ENCODE measurements at places on chromosomes 5 and 9.

DNA sequence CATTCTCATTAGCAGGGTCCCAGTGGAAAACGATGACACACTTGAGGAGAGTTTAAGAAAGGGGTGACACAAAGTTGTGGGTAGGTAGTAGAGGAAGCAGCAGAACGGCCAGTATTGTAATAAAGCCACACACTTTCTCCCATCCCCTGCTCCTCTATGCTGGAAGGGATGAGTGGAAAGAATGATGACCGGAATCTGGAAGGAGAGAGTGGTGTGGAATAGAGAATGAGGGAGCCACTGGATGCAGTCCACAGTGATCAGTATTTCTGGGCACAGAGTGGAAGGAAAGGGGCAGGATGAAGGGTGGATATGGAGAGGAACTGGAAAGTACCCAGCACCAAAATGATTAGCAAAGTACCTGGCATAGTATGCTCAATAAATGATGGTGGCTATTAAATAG is 133.8 kb upstream of the DAB2 start:
- DNase-seq: no peak

DNA sequence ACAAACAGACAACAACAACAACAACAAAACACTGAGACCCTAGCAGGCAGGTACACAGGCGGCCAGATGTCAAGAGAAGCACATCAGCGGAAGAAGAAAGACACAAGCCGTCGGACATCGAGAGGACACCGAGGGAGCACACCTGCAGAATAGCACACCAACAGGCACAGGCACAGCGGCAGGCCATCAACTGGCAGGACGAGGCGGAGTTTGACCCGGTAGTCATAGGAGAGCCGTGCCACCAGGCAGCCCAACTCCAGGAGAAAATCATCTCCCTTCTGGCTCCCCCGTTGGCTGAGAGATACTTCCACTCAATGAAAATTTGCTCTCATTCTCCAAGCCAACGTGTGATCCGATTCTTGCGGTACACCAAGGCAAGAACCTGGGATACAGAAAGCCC is 352.1 kb upstream of the IZUMO3 start:
- DNase-seq: no peak

DNA sequence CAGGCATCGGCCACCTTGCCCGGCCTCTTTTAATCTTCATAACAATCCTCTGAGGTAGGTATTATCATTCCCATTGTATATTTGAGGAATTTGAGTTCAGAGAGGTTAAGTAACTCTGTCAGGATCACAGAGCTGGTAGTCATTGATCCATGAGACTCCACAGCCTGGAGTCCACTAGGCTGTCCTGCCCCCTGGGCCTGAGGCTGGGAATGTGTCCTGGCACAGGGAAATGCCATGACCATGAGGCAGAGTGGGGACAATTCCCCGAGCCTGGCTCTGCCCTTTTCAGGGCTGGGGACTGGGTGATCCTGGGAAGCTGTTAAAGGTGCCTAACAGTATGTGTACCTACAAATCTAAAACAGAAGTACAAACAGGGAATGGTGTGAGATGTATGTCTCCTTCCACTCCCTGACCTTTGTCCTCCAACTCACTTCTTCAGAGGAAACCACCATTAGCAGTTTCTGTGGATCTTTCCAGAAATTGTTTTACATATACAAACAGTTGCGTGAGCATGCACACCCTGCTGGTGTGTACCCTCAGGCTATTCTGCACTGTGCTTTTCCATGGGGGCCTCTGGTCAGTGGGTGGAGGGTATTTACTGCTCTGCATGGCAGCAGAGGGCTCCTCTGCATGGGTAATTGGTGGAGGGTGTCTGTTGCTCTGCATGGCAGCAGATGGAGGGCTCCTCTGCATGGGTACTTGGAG is 53.8 kb downstream of the NDST1 start:
- no peak for DNase-seq

DNA sequence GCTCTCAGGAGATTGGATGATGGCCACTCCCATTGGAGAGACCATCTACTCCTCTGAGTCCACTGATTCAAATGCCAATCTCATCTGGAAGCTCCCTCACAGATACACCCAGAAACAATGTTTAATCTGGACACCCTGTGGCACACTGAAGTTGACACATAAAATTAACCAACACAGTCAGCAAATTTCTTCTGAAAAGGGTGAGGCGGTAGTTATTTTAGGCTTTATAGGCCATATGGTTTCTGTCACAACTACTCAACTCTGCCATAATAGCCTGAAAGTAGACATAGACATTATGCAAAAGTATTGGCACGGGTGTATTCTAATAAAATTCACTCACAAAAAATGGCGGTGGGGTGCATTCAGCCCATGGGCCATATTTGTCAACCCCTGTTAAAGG is 244.5 kb upstream of the VLDLR start:
- no peak for DNase-seq

DNA sequence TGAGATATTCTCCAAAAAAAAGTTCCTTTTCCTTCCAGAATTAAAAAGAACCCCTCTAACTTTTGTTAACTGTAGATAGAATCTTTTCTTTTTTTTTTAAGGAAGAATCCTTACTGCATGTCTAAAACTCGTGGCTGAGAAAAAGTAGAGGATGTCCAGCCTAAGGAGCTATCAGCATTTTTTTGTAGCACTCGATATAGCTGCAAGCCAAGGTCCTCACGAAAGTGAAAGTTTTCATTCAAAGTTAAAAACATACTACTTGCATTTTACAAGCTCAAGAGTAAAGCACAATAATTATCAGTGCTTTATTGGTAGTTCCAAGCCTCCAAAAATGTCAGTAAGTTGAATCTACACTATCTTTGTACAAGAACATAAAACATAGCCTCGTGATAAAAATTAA is 28.7 kb upstream of the ZSWIM6 start:
- peak; percentile 45 for DNase-seq

GRCh38 chr5:154977409-154977808 is 36.1 kb upstream of the KIF4B start:
- DNase-seq: no peak

GRCh38 chr5:118224546-118224945 is 763.8 kb downstream of the DTWD2 start:
- no peak for DNase-seq

- no peak for DNase-seq
Observed at GRCh38 chr5:13830536-13830935, 114.0 kb downstream of the DNAH5 start.

DNA sequence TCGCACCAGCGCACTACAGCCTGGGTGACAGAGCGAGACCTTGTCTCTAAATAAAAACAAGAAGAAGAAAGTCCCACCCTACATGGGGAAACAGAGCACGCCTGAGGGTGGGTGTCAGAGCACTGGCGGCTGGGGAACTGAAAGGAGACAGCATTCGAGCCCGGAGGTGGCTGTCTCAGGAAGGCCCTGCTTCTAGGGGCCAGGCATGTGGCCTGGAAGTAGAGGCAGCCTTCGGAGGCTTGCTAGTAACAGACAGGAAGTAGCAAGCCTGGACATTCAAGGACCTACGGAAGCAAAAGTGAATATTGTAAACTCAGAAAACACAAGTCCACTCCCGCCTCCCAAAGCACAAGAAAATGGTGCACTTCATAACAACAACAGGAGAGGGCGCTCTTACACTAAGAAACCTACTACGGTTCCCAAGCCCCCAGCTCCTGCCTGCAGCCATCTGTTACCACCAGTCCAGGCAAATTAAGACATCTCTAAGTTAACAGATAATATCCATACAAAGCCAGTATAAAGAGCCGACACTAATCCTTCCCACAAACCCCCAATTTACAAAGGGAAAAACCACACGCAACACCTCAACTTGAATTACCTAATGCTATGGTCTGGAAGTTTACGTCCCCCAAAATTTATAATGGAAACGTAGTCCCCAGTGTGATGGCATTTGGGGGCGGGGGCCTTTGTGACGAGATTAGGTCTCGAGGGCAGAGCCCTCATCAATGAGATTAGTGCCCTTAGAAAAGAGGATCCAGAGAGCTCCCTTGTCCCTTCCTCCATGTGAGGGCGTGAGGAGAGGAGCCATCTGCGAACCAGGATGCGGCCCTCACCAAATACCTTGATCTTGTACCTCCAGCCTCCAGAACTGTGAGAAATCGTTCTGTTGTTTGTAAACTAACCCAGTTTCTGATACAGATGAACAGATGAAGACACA is 7.7 kb downstream of the RASGEF1C start:
- no peak for DNase-seq

DNA sequence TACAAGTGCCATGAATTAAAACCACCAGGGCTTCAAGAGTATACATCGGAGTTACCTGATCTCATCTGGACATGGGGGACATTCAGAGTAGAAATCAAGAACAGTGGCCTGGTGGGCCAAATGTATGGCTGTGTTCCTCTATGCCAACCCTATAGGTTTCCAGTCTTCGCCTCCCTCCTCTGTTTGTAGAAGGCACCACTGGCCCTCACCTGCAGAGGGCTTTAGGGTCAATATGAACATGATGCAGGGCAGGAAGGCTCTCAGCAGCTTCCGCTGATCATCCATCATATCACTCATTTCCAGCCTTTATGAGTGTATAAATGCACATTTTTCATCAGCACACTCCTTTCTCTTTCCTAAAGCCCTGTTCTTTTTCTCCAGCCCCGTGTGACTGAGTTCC is 555.5 kb upstream of the BRINP1 start:
- no peak for DNase-seq

DNA sequence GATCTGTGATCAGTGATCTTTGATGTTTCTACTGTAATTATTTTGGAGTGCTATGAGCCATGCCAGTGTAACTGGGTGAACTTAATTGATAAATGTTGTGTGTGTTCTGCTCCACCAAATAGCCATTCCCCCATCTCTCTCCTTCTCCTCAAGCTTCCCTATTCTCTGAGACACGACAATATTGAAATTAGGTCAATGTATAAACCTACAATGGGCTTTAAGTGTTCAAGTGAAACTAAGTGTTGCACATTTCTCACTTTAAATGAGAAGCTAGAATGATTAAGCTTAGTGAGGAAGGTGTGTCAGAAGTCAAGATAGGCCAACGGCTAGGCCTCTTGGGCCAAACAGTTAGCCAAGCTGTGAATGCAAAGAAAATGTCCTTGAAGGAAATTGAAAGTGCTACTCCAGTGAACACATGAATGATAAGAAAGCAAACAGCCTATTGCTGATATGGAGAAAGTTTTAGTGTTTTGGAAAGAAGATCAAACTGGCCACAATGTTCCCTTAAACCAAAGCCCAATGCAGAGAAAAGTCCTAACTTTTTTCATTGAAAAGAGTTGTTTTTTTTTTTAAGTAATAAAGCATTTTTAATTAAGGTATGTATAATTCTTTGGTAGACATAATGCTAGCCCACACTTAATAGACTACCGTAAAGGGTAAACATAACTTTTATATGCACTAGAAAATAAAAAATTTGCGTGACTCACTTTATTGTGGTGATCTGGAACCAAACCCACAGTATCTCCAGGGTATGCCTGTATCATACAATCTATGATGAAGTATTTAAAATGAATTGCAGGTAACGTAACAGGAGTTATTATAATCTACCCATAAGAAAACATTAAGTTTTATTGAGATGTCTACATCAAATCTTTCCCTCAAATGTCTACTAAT is 42.5 kb upstream of the ALDH1A1 start:
- DNase-seq: no peak

GRCh38 chr5:181217111-181217802 is 5.8 kb upstream of the TRIM41 start:
- DNase-seq: no peak

- DNase-seq: no peak
Observed at GRCh38 chr5:151288180-151288579, 15.4 kb downstream of the SLC36A3 start.

DNA sequence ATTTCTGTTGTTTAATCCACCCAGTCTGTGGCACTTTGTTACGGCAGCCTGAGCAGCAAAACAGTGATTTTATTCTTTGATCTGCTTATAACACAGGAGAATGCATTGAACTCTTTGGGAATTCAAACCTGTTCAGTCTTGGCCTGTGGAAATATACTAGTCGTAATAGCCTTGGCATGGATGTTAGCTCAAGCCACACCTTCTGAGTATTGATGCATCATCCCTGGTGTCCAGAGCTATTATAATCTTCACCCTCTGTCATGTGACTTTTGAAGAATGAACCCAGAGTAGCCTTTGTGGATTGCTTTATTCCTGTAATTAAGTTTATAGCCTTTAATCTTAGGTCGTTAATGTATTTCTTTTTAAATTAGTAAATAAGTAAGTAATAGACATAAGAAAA is 50.8 kb upstream of the TEX48 start:
- no peak for DNase-seq

DNA sequence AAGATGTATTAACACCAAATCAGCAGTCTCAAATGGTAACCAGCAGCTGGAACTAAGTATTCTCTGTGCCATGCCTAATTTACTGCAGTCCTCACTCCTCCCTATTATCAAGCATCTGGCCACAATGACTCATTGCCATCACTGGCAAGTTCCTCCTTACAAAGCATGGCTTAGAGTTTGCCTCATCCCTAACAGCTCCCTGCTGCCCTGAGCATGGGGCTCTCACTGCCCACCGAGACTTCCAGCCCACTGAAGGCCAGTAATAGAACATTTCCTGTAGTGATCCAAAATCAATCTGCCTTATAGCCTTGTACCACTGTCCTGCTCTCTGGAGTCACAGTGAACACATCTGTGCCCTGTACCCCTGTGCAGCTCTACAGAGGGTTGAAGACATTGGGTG is 211.9 kb upstream of the TRIM32 start:
- DNase-seq: no peak

DNA sequence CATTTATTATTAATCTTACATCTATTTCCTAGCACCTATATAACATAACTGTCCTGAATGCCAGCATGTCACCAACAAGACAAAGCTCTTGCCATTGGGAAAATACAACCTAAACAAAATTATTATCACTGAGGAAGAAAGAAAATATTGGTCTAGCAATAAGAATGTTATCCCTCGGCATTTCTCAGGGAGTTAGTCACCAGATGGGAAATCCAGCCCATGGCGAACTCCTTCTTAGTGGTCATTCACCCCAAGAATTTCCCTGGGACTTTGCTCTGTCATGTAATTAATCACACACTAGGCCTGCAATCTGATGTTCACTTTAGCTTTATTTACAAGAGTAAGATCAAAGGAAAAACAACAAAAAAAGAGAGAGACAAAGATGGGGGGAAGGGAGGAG is 56.1 kb upstream of the TAS2R1 start:
- no peak for DNase-seq

DNA sequence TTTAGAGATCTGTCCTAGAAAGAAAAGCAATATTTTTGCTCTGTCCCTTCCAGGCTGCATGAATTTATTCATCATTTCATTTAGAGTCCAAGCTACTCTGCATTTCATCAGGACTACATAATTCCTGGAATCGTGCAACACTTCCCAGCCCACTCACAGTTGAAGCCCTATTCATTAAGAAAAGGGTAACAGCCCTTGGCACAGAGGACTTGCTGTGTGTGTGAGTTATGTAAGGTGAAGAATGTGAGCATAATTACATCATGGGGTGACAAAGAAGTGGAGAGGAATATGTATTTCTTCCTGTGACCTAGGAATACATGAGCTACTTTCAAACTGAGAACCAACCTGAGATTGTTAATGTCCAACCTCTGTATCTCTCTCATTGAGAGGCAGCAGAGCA is 317.4 kb downstream of the ARHGEF28 start:
- DNase-seq: no peak

GRCh38 chr9:133162861-133163503 is 732 bp downstream of the GBGT1 start:
- no peak for DNase-seq
